Stimulated activated CD8-positive, alpha-beta memory T cell treated with anti-CD3 and anti-CD28 coated beads, Interleukin-7, amount 100 ng/mL, for 1 hour (primary cell): ENCODE measurements at places on chromosomes 6 and 20.

DNA sequence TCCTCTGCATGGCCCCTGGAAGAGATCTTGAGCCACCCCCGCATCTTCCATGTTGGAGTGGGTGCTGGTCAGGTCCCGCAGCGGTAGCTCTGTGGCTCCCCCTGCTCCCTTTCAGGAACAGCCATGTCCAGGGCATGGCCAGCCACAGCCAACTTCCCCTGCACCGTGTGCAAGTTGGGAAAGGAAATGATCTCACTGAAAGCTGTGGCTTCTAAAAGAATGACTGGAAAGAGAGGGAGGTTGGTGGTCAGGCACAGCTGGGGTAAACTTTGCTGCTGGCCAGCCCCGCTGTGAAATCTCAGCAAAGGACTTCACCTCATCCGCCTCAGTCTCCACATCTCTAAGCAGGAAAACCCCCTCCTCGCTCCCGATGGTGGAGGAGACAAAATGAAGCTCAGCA is 153.6 kb upstream of the CST7 start:
- no peak for DNase-seq

GRCh38 chr6:82691997-82692396 is 328.4 kb downstream of the TPBG start:
- no peak for DNase-seq

GRCh38 chr20:595330-596308 is 14.5 kb downstream of the TCF15 start:
- no peak for DNase-seq

- no peak for DNase-seq
Measured at GRCh38 chr6:11494786-11495564, 42.6 kb upstream of the TMEM170B start.

- no peak for DNase-seq
Measured at GRCh38 chr20:44151621-44152416, 35.2 kb downstream of the JPH2 start.

DNA sequence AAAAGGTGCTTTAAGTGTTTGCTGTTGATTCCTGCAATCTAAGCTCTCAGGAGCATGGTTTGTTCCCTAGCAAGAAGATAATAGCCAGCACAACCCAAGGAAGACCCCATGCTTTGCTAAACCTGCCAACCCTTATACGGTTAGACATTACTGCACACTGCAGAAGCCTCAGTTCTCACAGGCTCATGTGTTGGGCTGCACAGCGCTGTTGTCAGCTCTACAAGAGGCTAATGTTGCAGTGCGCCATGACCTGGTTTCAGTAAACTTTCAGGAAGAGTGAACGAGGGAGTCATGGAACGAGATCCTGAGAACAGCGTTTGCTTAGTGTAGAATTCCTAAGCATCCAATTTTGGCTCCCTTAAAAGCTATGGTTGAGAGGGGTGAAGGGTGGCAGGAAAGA is 218.5 kb downstream of the ARHGAP18 start:
- no peak for DNase-seq

- no peak for DNase-seq
Measured at GRCh38 chr6:163427498-163428254, 13.2 kb downstream of the QKI start.

DNA sequence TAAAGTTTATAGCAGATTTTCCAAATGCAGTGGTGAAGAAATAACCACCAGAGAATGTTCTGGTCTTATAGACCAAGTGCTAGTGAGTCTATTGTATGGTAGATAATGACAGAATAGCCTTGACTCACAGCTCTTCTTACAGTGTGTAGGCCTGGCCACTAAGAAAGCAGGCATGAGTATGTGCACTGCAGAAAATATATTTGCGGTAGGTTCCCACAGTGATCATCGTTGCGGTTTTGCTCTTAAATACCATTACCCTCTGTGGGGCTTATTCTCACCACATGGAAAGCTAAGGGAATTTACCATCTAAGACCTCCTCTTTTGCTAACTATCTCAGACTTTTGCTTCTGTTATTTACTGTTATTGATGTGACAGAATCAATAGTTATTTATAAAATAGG is 212.3 kb upstream of the SYNDIG1 start:
- no peak for DNase-seq

DNA sequence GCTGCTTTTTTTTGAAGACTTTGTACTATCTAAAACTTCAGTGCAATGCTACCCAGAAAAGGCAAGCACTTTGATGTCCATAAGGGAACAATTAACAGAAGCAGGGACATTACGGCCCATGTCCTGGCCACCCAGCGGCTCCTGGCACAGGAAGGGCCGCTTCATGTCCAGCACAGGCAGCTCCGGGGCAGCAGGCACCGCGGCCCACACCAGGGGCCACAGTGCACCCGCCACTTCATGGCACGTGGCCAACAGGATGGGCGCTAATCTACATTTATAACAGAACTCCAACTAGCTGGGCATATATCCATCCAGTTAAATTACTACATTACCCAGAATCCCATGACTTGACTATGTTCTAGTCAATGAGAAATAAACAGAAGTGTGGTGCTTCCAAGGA is 198.2 kb upstream of the ID4 start:
- DNase-seq = no peak

DNA sequence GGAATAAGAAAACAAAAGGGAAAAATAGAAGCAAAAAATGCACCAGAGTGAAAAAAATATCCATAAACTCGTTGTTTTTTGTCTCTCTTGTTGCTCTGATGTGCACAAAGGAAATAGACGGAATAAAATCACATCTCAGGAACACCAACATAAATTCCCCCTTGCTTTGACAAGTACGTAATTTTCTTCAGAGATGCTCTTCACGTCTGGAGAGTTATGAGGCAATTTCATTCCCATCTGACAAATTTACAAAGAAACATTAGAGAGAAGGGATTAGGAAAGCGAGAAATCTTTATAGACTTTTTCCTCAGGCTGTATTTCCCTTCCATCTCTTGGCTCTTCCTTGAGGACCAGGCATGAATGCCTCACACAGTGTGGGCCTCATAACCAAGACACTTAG is 250.1 kb upstream of the ZFP64 start:
- DNase-seq = no peak

DNA sequence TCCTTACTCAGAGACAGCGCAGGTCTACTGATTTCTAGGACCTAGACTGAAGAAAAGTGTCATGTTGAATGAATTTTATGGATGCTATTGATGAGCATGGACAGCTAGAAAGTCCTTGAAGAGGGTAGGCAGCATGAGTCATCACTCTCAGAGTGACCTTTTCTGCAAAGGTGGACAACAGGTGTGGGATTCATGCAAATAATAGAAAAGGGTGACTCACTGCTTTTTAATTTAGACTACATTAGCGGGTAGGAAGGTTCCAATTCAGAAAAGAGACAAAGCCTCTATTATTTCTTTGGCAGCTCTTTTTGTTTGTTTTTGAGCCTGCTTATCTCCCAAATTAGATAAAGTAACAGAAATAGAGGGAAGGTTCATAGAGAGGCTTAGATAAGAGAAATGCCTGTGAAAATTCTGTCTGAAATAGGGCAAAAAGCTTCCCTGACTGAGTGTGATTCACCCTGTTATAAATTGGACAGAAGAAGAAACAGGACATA is 191.4 kb downstream of the TENT5A start:
- DNase-seq = no peak

- DNase-seq = no peak
Measured at GRCh38 chr6:1247894-1248293, 64.0 kb upstream of the FOXQ1 start.

DNA sequence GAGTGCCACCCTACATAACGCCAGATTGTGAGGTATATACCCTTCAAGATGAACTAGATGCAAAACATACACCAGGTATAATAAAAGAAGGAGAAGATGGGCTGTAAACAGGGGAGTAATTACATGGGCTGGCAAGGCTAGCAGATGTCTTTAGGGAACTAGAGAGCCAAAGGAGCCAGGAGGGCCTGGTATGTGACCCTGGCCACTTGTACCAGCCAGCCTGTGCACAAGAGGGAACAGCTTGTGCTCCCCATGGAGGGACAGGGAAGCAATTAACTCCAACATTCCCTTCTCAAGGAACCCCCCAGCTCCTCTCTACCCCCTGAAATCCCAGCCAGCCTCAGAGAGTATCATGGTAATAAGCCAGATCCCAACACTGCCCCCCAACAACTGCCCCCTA is 139.9 kb downstream of the HIVEP2 start:
- DNase-seq = no peak

DNA sequence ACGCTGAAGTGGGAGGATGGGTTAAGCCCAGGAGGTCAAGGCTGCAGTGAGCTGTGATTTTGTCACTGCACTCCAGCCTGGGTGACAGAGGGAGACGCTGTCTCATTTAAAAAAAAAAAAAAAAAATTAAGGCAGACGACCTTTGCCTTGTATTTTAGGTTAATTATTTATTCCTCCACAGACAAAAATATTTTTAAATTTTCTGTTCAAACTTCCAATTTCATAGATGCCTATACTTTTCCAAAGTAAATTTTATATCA is 6.3 kb upstream of the SMIM28 start:
- no peak for DNase-seq

DNA sequence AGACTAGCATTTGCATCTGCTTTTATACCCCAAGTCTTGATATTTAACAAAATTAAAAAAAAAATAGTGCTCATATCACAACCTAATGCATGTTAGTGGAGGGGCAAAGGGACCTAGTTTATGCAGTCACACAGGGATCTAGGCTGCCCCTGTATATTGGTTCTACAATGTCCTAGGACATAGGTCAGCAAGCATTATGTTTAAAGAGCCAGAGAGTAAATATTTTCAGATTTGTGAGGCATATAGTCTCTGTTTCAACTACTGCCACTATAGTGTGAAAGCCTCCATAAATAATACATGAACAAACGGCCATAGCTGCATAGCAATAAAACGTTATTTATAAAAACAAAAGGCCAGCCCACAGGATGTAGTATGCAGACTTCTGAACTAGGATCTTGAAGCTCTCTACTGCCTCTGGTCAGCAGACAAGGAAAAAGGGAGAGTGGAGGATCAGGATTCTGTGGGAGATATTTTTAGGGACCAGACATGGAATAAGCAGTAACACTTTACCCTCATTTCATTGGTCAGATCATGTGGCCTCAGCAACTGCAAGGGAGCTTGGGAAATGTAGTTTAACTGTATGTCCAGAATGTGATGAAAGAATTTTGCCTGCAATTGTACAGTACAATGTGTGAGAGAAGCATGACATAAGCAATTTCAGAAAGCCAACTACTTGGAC is 414.2 kb upstream of the SPTLC3 start:
- no peak for DNase-seq

DNA sequence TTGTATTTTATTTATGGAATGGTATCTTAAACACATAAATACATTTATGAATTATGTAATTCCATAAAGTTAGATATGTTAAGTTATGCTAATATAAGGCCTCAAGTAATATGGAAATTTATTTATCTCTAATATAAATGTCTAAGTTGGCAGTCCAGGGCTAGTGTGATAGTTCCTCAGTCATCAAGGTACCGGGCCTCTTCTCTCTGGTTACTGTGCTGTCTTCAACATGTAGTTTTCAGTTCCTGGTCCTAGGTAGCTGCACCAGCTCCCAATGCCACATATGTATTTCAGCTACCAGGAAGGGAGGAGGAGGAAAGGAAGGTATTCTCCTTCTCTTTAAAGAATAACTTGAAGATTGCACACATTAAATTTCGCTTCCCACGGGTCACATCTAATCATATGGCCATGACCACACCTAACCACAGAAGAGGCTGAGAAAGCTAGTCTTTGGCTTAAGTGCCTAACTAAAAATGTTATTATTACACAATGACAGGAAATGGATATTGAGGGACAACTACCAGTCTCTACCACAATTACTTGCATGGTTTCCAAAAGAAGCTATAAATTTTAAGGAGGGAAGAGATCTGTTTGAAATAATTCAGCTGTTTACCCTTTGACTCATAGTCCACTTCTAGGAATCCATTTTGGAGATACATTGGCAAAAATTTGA is 68.6 kb downstream of the BCKDHB start:
- no peak for DNase-seq
